ENCODE measurements at places on chromosomes 7 and 10. TPM values are rescaled to one million over a fixed set of nuclear protein-coding genes. Genes with fewer than 3 reads are reported as not detected.

- no peak for DNase-seq
Observed at GRCh38 chr7:43590862-43591557, 8.1 kb downstream of the STK17A start.

GRCh38 chr10:13632884-13633440, 46.2 kb downstream of the PRPF18 start:
- no peak for DNase-seq

DNA sequence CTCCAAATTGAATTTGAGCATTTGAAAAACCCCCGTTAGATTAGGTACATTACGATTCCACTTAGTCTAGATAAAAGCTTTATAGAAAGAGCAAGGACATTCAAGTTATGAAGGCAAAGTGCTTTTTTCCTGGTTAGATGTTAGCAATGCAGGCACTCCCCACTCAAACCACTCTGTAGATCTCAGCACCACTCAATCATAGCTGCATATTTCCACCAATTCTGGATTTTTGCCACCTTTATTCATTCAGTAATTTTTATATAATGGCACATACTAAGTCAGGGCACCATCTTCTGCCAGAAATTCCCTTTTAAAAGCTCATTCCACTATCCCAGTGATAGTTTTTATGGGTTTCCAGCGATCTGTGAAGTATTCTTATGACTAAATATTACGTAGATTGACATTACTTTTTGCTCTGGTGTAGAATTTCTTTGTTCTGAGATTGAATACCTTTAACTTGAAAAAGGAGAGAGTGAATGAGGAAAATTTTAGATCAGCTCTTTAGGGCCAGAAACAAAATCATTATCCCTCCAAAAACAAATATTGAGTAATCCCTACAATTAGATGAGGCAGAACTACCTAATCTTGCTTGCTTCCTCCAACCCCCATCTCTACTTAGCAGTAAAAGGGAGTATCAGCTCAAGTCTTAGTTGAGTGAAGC, 51.6 kb downstream of the RNLS start:
- no peak for DNase-seq

- DNase-seq = no peak
Observed at GRCh38 chr10:54614072-54614471, 187.0 kb downstream of the PCDH15 start.

DNA sequence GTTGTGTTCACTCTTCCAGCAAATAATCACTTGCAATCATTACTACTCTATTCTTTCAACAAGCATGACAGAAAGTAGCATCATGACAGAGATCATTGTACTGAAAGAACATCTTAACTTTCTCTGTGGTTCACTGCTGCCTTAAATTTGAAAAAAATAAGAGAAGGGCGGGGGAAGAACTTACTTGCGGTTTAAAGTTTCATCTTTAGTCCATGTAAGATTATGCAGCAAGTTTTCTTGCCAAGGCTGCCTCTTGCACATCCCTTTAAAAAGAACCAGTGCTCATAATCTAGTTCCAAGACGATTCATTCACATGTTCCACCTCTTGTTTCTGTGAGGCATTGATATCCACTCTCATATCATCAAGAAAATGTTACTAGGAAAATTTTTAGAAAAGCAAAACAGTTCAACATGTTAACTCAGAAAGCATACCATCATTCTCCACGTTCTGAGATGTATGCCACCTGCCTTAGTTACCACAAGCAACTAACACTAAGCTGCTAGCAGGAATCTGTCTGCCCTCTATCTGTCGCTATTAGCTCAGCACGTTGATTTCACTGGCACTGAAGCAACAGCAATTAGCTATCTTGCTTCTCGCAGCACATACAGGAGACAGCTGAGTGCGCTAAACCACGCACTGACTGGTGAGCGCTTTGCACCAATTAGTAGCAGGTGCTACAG, at the start of gene PCDH15:
Gene PCDH15, minus strand, starts transcription at position 491 of the 681 bp plus-strand sequence. CDS start 136,969 bp downstream, outside the sequence.
- DNase-seq = no peak

- no peak for DNase-seq
Observed at GRCh38 chr10:118732245-118733165, 22.3 kb downstream of the CACUL1 start.

DNA sequence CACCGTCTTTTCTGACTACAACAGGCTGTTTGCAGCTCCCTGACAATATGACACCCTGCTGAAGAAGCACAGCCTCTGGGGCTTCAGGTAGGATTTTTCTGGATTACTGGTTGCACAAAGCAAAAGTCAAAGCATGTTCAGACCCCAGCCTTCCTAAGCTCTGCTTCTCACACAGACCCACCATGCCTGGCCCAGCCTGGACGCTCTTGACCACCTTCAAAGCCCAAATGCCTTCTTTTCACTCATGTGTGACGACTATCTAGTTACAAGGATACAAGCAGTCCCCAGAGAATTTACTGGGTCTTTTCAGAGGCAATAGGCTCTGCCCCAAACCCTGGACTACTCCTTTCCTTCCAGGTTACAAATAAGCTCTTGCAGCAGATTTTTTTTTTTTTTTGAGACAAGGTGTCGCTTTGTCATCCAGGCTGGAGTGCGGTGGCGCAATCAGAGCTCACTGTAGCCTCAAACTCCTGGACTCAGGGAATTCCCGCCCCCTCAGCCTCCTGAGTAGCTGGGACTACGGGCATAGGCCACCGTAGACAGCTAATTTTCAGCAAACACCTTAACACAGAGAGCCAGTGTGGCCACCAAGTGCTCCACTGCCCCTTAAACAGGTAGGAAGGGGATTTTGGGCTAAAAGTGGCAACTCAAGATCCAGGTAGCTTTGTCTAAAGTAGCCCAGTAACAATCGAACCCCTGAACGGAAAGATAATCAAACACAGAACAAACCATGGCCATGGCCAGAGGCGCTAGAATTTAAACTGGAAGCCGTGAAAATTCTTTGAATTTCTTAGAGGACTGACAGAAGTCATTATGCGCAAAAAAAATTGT, 16.2 kb downstream of the SVIL start:
- DNase-seq = no peak

GRCh38 chr10:132377326-132377725, 19.7 kb upstream of the PWWP2B start:
- DNase-seq = no peak

DNA sequence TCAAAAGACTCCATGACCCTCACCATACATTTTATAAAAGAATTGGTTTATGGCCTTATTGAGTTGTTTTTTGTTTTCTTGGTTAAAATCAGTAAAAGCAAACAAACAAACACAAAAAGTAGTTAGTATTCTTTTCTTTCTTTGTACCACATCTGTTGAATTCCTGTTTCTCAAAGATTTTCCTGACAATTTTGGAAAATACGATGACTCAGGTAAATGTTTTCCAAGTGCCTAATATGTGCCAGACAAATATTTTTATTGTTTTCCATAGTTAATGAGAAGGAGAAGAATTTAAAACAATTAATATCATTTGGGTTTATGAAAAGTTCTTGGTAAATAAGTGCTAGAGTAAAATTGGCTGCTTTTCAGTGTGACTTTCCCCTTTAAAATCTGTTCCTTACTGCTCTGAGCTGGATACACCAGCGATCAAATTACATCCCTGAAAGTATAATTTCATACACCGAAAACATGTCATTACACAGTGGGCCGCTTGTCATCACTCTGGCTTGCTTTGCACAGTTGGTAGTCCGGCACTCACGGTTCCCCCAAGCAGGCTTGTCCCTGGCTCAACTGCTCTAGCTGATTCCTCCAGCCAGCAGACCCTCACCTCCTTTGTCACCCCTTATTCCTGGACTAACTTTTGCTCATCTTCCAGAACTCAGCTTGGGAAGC, 80.5 kb downstream of the TBXAS1 start:
- no peak for DNase-seq

DNA sequence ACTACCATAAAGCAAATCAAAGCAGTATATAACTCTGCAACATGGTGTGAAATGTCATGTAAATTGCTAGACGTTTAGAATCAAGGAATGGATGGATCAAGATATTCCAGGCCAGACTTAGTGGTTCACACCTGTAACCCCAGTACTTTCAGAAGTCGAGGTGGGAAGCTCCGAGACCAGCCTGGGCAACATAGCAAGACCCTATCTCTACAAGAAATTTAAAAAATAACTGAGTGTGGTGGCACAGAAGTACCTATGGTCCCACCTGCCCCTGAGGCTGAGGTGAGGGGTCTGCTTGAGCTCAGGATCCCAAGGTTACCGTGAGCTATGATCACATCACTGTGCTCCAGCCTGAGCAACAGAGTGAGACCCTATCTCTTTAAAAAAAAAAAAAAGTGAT, 2.8 kb upstream of the EZH2 start:
- no peak for DNase-seq

DNA sequence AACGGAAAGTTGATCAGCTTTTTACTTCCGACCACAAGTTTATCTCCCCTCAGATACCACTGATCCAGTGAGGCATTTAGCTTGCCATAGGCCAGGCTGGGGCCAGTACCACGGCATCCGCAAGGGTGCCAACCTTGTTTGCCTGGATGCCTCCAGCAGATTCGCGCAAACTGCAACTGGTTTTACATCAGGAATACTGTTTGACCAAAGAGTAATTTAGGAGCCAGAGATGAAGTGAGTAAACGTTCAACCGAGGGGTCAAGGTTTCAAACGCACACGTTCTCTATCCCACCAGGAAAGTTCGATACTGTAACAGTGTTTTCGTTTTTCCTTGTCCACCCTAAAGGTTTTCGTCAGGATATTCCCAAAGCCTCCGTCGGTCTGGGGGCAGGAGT, 266 bp upstream of the MDFIC start:
- DNase-seq = no peak

DNA sequence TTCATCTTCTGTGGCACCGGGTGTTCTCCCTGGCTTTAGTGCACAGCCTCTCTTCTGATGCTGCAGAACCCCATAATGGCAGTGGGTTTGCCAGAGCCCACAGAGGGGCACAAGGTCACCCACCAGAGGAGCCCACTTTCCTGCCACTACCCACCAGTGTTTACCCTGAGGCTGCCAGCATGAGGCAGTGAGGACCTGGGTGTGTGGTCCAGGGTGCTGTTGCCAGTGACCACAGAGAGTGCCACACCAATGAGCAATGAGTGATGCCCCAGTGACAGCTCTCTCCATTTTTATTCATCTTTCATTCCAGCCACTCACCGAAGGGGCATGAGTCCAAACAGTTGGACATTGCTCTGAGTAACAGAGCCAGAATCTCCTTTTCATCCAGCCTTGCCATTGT, 34.8 kb downstream of the MTURN start:
- no peak for DNase-seq

DNA sequence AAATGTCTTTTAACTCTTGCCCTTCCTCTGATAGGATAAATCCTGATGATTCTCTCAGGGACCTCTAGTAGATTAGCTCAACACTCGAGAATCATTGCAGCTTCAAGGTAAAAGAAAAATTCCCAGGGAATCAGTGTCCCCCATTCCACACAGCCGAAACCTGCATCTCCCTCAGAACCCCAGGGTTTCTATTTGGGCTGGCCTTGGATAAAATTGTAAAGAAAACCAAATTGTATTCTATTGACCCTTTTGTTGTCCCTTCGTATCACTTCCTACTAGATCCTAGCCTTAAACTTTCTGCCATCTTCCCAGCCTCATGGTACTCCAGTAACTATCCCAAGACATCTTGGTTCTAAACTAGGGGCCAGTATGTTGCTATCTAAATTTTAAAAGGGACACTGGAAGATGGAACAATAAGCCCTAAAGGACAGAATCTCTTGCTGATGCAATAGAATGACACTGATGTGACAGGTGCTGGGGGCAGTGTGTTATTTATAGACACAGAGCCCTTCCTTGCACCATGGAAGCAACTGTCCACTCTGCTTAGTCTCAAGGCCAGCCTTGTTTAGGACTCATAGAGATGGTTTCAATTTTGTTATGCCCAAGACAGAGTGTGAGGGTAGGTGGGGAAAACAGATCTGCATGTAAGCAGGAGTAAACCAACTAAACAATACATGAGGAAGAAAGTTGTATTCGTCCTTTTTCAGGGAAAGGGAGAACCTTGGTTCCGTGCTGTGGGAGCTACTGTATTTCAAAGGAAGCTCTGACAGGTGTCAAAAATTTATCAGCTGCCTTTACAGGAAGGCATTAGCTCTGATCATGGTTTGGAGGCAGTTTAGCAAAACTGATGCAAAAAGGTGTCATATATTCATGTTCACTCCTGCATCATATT, 7.6 kb downstream of the ASB15 start:
- DNase-seq = no peak

DNA sequence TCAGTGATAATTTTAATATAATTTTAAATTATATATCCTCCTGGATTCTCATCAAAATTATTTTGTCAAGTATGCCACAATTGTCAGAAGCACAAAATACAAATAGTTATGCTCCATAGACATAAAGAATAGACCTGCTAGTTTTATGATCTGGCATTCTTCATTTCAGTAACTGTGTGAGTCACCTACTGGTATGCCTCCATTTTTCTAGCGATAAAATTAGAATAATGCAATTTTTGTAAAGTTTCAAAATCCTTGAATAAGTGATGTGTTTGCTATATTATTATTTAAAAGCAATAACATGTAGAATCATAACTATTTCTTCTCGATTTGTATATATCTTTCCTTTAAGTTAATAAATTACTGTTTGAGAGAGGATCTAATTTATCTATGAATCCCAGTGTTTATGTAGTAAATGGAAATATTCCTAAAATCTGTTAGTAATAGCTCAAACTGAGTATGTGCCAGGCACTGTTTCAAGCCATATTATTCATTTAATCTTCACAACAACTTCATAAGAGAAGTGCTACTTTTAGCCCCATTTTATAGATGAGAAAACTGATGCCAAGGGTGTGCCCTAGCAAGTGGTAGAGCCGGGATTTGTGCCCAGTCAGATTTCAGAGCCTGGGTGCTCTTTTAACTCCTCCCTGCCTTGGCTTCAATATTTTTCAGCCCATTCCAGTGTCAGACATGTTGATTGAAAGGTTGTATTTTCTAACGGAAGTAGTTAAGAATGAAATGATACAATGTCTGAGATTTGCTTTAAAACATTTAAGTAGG, 38.4 kb downstream of the NET1 start:
- no peak for DNase-seq

GRCh38 chr7:42311195-42311594, 74.2 kb upstream of the GLI3 start:
- no peak for DNase-seq

The LIPF gene
- not detected for total RNA-seq

The IGFBP3 gene
- total RNA-seq = 20.0 TPM

The LRRD1 gene
- 0.54 TPM for total RNA-seq

The GIMAP6 gene
- 3.1 TPM for total RNA-seq

The COL17A1 gene
- 0.63 TPM for total RNA-seq

The FAM25G gene
- total RNA-seq = not detected

The HMX3 gene
- total RNA-seq = not detected

The PALD1 gene
- 15.3 TPM for total RNA-seq

The OPN4 gene
- total RNA-seq = 1.4 TPM

The POM121 gene
- 45.0 TPM for total RNA-seq

The CC2D2B gene
- total RNA-seq = 4.4 TPM

The OR9A4 gene
- 0.48 TPM for total RNA-seq

Measured in dorsolateral prefrontal cortex (tissue), 122 donors.